ENCODE measurements at places on chromosomes 5 and 9.

GRCh38 chr5:57950616-57951228 is 468.1 kb upstream of the ACTBL2 start:
- DNase-seq: no peak

DNA sequence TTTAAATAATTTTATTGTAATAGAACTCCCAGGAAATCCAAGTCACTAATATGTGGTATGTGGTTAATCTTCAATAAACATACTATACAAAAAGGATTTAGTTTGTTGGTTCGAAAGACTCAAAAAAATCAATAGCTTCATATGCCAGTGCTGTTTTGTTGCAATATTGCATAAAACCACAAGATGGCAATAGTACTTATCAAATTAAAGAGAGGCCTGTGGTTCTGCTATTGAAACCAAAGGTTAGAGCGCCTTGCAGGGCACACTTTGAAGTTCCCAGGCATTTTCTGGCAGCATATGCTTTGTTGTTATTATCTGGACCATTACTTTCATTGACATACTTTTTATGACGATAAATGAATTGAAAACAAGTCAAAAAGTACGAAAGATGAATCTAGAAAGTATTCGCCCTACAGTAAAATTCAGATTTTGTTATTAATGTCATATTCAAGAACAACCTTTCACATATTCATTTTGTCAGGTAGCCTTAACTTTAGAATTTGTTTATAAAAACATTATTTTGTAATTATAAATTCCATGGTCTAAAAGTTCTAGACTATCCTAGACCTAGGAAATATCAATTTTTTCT is 316.3 kb downstream of the MCTP1 start:
- no peak for DNase-seq

DNA sequence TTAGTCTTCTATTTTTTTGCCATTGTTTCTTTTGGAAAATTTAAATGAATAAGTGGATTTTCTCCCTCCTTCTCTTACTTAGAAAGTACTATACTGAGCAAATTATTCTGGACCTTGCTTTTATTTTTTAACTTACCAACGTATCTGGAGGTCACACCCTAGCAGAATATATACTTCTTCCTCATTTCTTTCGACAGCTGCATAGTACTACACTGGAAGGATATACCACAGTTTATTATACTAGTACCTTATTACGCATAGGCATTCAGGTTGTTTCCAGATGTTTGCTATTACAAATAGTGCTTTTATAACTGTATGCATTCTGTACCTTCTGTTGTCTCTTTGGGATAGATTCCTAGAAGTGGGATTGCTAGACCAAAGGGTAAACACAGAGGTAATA is 16.7 kb downstream of the RC3H2 start:
- DNase-seq: no peak

DNA sequence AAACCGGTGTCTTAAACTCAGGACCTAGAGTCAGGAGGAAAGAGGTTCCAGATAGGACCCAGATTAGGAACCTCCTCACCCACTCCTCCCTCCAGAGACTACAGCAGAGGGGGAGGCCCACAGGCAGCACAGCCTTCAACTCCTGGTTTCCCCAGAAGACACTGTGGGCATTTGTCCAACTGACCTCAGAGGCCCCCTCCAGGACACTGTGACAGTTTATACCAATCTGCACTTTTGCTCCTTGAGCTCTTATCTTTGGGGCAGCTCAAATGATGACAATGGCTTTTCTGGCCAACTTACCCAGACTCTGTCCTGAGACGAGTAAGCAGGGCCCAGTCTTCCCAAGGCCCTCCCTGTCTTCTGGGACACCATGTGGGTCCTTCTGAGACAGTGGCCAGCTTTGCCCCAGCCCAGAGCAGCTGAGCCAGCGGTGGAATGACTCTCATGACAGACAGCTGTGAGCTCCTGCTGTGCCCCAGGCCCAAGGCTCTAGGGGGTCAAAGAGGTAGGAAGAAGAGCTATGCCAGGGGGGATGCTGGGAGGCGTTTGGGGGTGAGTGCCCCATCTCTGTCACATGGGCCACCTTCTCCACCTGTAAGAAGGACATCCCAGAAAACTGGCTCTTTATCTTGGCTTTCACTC is 14.3 kb downstream of the OR2V2 start:
- no peak for DNase-seq

GRCh38 chr5:150464554-150465012 is 15.0 kb upstream of the RPS14 start:
- DNase-seq: no peak

DNA sequence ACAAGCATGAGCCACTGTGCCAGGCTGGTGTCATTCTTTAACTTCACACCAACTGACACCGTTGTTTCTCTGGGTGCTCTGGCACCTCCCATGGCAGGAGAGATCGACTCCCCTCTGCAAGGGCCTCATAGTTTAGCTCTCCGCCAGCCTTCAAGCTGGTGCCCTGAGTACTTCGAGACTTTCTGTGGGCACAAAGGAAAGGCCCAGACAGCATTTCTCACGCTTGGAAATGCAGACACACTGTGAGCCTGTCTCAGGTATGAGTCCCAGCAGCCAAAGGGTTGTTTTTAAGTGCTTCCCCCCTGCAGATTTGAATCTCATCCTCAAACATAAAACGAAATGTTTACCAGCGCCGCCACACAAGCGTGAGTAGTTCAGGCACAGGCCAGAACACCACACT is 11.1 kb upstream of the TCF7 start:
- DNase-seq: no peak

DNA sequence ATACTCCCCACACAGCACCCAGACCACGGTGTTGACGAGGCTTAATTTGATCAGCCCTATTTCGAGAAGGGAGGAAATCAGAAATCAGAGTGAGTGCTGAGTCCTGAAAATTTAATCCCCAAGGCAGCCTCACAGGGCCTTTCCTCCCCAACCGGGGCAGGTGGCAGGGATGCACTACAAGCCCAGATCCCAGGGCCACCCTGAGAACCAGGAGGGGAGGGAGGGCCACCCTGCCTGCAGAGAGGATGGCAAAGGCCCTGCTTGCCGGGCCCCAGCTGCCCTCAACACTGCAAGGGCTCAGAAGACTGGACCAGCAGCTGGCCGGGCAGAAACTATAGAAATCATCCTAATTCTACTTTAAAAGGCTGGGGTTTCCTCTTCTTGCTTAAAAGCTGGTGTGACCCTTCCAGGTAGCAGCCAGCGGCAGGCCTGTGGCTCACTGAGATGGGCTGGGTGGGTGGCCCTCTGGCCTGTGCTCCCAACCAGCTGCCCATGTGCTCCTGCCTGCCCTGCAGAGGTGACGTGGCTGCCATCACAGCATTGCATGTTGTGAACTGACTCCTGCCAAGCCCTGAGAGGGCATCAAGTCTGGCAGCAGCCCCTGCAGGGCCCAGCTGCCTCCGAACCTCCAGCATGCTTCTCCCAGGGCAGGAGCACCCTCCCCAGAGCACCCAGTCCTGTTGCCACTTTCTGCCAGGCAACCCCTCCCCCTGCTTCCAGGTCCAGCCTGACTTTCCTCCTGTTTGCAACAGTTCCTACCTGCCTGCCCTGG is 122.8 kb downstream of the ADAMTS2 start:
- DNase-seq: no peak

DNA sequence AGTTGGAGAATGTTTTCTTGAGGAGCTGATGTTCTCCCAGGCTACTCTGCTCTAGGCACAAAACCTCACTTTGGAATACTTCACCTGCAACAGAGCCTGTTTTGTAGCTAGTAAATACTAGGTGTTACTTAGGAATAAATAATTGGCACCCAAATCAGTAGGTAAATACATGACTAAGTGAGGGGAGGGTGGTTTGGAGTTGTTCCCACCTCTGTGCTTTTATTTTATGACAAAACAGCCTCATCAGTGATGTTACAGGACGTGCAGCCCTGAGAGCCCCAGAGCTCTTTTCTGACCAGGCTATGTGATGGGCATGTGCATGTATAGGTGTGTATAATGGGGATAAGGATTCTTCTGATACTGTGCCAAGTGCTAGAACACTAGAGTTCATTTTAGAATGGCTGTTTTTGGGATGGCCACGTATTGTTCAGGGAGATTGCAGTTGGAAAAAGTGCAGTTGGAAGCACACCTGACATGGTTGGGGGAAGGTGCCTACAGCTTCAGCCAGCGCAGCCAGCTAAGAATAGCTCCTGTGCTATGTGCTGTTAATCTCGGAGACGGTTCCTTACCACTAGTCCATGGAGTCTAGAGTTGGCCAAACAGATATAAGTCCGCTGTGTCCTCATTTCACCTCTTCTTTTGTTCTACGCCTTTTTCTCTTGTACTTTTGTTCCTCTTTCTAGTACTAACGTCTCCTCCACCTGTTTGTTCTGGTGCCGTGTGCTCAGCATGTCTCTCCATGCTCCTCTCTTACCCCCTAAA is 284.7 kb downstream of the FANCC start:
- no peak for DNase-seq

DNA sequence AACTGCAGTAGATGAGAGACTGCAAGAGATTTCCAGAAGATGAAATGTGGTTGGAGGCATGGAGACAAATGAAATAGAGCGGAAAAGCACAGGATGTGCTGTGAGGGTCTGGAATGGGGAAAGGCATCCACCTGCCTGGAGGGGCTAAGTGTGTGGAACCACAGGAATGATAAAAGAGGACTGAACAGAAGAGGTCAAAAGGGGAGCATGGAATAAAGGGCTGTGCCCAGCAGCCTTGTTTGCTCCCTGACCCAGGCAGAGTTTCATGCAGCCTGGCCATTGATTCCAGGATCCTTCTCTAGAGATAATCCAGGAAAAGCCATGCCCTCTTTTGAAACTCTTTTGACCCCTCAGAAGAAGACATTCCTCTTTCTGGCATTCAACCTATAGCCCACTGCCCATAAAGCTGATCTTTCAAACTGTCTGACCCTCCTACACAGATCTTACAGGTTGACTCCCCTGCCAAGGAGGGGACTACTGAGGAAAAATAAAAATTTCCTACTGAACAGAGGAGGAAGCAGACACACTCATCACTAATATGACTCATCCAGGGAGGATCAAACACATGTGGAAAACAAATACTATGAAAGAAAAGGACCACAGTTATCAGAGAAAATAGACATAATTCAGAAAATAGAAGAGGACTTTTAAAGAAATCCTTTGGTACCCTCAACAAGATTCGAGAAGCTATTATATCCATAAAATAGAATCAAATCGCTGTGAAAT is 273.5 kb upstream of the PCSK5 start:
- DNase-seq: no peak

DNA sequence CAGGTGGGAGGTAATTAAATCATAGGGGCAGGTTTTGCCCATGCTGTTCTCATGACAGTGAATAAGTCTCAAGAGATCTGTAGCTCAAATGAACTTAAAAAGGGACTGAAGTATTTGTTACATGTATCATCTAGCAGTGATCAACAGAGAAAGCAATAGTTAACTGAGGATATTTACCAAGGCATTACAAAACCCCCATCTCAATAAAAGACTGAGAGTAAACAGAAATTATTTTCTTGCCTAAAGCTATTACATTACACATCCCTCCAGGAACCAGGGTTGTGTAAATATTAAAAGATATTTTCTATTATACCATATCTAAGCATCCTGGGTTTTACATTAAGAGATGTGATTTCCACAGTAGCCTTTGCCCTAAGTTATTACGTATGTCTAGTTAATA is 169.9 kb downstream of the CTNND2 start:
- no peak for DNase-seq

Data from stimulated activated CD8-positive, alpha-beta memory T cell treated with anti-CD3 and anti-CD28 coated beads, Interleukin-4, amount 100 ng/mL, for 4 hours (primary cell).